Stimulated activated CD8-positive, alpha-beta memory T cell treated with anti-CD3 and anti-CD28 coated beads, Interleukin-7, amount 100 ng/mL, for 24 hours (primary cell): ENCODE measurements at places on chromosomes 1 and 21.

GRCh38 chr1:165632491-165632890 is 1.5 kb downstream of the MGST3 start:
- DNase-seq, result no peak

DNA sequence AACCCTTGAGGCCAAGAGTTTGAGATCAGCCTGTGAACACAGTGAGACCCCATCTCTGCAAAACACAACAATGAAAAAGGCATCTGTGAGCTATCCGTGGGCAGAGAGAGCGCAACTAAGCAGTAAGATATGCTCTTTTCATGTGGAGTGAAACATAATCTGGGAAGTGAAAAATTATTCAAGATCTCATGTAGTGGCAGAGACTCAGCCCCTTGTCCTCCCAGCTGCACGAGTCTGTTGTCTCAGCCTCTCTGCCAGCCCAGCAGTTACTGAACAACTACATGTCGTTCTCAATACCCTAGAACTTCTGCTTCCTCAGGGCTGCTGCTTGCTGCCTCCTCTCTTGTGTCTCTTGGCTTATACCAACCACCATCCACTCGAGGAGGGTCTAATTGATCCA is 61.3 kb upstream of the WDR26 start:
- DNase-seq, result no peak

- no peak for DNase-seq
Observed at GRCh38 chr1:6762060-6762459, 23.2 kb upstream of the CAMTA1 start.

GRCh38 chr1:29667951-29668350 is 431.6 kb downstream of the PTPRU start:
- DNase-seq, result no peak

DNA sequence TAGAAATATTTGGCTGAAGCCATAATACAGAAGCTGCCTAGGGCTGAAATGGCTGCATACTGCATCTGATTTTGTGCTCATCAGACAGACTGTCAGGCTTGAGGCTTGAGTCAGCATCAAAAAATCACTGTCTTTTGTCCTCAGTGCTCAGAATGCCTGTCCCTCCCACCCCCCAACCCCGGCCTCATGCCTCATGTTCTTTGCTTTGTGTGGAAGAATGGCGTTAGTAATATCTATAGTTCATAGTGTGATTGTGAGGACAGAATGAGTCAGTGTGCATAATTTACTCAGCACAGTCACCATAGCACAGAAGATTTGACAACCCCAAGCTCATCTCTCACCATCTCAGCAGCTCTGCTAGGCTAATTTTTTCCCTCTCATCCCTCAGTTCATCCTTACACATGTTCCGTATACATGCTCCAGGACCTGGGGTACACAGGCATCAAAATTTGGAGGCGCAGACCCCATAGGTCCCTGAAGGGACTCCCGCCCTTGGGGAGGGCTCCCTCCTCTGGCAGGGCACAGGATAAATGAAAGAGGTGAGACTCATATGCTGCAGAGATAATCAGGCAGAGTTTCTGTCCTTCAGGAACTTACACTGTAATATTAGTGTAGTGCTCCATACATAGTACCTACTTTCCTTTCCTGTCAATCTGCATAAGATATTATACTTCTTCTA is 159.1 kb upstream of the C8B start:
- no peak for DNase-seq

DNA sequence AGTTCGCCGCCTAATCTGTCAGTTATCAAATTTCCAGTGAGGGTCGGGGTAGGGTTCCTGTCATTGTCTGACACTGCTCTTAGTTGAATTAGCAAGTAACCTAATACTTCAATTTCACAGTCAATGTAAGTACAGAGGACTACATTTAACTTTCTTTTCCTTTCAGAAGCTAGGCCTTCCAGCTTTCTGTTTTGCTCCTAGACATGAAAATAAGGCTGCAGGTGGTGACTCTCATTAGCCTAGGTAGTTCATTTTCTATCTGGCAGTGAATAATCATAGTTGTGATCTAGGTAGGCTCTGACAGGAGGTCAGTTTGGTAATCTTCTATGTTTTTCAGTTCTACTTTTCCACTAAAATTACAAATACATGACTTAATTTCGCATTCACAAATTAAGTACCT is 783.1 kb downstream of the MRPL39 start:
- no peak for DNase-seq
